ENCODE measurements at places on chromosomes 12 and 14.

GRCh38 chr12:96098631-96099030 is 63.2 kb upstream of the LTA4H start:
- DNase-seq: no peak

- no peak for DNase-seq
Measured at GRCh38 chr14:84336433-84336832, 1193.5 kb upstream of the FLRT2 start.

DNA sequence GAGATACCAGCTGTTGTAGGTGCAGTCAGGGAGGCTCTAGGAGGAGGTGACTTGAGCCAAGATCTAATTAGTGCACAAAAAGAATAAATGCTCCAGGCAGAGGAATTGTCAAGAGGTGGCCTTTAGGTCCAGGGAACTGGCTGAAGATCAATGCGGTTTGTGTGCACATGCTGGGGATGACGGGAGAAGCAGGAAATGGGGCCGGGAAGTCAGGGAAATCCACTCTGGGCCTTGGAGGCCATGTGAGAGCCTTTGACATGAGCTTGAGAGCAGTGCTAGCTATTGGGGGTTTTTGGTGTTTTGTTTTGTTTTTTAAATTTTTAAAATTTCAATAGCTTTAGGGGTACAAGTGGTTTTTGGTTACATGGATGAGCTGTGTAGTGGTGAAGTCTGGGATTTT is 67.4 kb downstream of the MVK start:
- no peak for DNase-seq

DNA sequence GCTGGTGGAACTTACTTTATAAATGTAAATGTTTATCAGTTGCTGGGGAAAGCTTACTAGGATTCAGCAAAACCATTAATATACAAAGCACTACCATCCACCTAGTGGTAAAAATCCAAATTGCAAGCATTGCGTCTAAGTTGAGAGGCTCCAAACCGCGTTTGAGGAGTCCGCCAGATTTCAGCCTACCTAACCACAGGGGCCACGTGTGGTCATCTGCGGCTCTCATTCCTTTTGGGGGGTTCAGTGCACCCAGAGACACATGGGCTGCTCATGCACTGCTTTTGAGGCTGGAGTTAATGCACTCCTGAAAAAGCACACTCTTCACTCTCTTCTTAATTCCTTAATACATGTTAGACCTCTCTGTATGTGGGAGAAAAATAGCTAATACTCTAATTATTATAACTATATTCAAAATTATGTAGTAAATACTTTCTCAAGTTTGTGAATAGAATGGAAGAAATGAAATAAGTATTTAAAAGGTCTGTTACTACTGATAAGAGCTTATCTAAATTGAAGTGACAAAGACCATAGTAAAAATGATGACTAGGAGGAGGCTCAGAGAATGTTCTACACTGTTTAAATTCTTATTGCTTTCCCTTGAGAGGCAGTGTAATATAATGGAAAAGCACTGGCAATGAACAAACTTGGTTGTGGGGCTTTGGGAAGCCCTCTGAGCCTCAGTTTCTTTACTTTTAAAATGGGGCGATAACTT is 41.4 kb upstream of the MANSC4 start:
- DNase-seq: peak; percentile 51

DNA sequence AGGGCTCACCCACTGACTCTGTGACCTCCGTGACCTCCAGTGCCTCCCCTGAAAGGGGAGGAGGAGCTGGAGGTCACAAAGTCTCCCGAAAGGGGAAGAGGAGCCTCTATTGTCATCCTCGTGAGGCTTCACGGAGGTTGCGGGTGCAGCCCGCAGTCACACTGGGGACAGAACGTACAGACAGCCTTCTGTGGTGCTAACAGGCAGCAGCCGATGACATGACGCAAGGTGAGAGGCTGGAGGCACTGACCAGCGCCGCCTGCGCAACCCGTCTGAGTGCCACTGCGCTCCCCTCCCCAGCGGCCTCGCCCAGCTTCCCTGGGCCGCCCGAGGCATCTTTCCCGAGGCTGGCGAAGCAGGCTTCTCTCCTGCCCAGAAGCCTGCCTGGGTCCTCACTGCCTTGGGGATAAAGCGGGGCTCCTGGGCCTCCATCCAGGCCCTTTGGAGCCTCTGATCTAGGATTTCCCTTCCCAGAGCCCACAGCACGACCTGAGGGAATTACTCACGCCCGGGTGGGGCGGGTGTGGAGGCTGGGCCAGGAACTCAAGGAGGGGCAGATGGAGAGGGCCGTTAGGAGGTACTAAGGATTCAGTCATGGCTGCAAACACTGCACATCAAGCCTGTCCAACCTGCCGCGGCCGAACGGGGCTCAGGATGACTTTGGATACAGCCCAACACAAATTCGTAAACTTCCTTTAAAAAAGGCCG is 12.3 kb upstream of the LBHD2 start:
- peak; percentile 64 for DNase-seq

Data from RCC 7860 (cell line).